ENCODE measurements at places on chromosomes 7 and 10. TPM values are rescaled to one million over a fixed set of nuclear protein-coding genes. Genes with fewer than 3 reads are reported as not detected.

Gene AEBP1
- polyA plus RNA-seq, result 126 TPM

Gene SMNDC1
- 23.7 TPM for polyA plus RNA-seq

Gene FAM25G
- 4.2 TPM for polyA plus RNA-seq

Gene ZNF467
- polyA plus RNA-seq, result 8.8 TPM

Gene RFC2
- polyA plus RNA-seq, result 20.1 TPM

Gene MUC3A
- 2.3 TPM for polyA plus RNA-seq

Gene IL2RA
- polyA plus RNA-seq, result 13.0 TPM

Gene PKD1L1
- 0.78 TPM for polyA plus RNA-seq

Gene POLR3A
- 5.6 TPM for polyA plus RNA-seq

Gene NUPR2
- 0.75 TPM for polyA plus RNA-seq

Gene CRYGN
- 0.34 TPM for polyA plus RNA-seq

Gene ELN
- 29.8 TPM for polyA plus RNA-seq

Gene IDI2
- polyA plus RNA-seq, result 0.14 TPM

Gene RNF133
- 0.02 TPM for polyA plus RNA-seq

Gene ST8SIA6
- polyA plus RNA-seq, result 0.18 TPM

Gene UCMA
- polyA plus RNA-seq, result 0.23 TPM

All from thymus (tissue), 14 donors.